ENCODE measurements at places on chromosomes 4 and X.
A peak's percentile ranks its signal among the peaks of the same experiment; 100 is the strongest.

DNA sequence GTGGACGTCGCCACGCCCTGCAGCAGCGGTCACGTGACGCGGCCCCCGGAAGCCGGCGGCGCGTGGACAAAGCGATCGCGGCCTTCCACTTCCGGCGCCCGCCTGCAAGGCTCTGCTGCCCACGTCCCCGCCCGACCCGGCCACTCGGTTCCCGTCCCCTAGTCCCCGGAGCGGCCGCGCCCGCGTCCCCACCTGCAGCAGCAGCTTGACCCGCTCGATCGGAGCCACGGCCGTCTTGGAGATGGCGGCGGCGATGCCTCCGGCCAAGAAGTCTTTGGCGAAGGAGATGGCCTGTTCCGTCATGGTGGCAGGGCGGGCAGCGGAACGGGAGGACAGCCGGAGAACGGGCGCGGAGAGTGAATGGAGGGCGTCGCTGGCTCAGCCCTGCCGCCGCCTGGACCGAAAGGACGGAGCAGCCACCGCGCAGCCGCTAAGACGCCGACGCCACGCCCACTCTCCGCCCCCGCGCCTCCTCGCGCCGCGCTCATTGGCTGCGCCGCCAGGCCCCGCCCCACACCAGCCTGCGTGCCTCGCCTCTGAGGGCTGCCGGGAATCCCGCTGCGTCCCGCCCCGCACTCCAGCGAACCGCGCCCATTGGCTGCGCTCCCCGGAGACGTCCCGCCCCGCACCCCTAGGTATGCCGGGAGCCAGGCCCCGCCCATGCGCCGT lies at the start of gene SLC25A6:
SLC25A6 (minus strand) TSS at position 407 of the 669 bp plus-strand sequence; CDS start at position 303, 104 bp downstream.
- H3K27ac ChIP-seq = peak within 1 kb of the TSS; percentile 98
- H3K36me3 ChIP-seq = peaks cover 28% of the 10 kb centered on the region
- no peaks in the 10 kb centered on the region for H3K27me3 ChIP-seq
- DNase-seq = peak; percentile 86
- H3K4me1 ChIP-seq = peaks cover 13% of the 10 kb centered on the region

DNA sequence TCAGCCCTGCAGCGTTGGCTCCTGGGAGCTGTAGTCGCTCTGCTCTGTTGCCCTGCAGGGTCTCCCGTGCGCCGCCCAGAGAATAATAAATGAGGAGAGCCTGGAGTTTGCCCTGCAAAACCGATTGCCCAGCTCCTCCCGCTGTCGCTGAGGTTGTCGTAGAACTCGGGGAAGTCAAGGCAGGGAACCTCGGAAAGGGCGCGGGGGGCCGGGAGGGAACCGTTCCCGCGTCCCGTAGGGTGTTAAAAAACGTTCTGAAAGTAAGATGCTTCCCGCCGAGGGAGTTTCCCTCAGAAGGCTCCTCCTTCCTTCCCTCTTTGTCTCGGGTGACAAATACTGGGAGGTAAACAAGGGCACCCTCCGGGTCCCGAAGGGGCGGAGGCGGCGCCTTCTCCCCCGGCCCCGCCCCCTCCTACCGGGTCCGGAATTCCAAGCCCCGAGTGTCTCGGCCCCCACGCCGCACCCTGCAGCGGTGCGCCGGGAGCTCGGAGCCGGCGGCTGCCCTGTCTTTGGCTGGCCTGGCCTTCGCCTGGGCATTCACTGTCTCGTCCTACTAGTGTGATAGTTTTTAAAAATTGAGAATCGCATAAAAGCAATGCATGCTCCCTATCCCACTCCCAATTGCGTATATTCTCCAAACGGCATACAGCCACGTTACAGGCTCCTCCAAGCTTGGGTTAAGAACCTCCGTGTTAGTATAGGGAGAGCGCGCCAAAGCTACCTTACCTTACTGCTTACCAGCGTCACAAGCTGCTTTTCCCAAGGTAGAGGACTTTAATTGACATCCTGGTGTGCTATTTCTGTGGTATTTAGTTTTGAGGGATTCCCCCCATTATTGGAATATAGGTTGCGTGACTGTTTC lies 964 bp upstream of the HMGB2 start:
- H3K27me3 ChIP-seq = no peaks in the 10 kb centered on the region
- H3K27ac ChIP-seq = peak overlapping the region; percentile 86
- peaks cover 3% of the 10 kb centered on the region for H3K36me3 ChIP-seq
- peak overlapping the region; percentile 92 for H3K4me3 ChIP-seq

DNA sequence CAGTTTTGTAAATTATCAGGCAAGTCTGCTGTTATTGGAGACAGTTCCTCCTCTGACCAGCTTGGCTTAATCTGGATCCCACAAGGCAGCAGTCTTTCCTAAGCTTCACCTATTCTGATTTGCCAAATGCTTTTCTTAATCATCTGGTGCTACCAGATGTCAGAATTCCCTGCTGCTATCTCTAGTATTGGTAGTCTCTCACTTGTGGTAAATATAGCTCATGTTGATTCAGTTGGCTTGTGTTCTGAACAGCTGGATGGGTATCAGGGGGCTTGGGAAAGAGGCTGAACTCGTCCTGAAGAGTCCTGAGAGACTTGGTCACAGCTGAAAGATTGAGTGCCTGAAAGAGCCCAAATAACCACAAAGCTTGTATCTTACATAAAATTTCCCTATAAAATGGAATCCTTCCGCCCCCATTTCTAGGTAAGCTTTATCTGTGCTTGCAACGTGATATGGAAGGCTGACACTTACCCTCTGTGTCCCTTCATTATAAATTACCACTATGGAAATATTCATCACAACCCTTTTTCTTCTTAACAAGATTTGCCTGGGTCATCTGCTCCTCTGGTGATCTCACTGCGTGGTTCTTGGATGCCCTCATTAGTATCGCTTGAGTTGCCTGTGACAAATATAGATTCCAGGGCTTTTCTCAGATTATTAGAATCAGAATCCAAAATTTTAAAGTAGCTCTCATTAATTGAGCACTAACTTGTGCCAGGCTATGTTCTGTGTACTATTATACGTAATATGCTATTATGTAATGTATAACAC lies 104.1 kb upstream of the GPRIN3 start:
- peak overlapping the region; percentile 16 for H3K4me3 ChIP-seq
- peaks cover 13% of the 10 kb centered on the region for H3K4me1 ChIP-seq
- H3K27ac ChIP-seq = no peak overlapping the region
- H3K36me3 ChIP-seq = no peaks in the 10 kb centered on the region
- H3K27me3 ChIP-seq = no peaks in the 10 kb centered on the region

DNA sequence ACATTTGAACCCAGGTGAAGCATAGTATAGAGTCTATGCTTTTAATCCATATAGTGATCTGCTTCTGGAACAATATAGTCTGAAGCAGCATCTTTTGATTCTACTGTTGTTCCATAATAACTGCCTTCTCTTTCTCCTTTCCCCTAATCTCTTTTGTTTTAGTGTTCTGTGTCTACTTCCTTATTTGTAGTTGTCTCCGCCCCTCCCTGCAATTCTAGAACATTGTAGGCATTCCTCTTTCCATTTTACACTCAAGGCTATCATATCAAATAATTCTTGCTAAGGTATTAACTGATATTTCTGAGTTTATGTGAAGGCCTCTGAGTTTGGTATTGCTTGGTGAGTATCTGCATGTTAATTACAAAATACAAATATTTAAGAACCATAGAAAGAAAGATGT lies 11.6 kb downstream of the BLTP1 start:
- no peak for DNase-seq
- H3K27ac ChIP-seq = no peak overlapping the region
- H3K27me3 ChIP-seq = no peaks in the 10 kb centered on the region
- peaks cover 2% of the 10 kb centered on the region for H3K36me3 ChIP-seq

GRCh38 chrX:120308959-120309872 lies 2.0 kb downstream of the TMEM255A start:
- no peaks in the 10 kb centered on the region for H3K4me1 ChIP-seq
- no peak overlapping the region for H3K27ac ChIP-seq
- peak; percentile 65 for DNase-seq
- peak overlapping the region; percentile 46 for H3K4me3 ChIP-seq
- H3K36me3 ChIP-seq = no peaks in the 10 kb centered on the region

DNA sequence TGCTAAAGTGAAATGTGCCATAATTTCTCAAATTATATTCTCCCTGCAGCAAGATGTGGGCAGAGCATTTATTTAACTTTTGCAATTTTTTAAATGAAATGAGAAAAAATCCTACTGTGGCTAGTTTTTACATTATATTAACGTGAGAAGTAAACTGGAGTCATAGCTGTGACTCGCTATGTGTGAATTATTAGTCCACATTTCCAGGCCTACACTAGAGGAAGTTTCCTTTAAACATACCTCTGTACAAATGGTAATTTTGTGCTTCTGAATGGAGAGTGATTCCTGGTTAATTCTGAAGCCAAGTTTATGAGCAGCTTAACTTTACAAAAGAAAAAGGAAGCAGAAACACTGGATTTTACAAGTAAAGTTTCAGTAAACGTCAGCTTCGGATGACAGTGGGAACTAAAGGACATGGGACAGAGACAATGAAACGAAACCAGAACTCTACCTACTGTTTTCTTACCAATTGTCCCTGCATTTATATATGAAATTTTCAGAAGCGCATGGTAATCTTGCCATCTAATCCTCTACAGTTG lies 72.4 kb downstream of the FBXO8 start:
- peaks cover 6% of the 10 kb centered on the region for H3K4me1 ChIP-seq
- H3K27ac ChIP-seq = no peak overlapping the region
- no peaks in the 10 kb centered on the region for H3K36me3 ChIP-seq
